ENCODE measurements at places on chromosomes 6 and 20. TPM values are rescaled to one million over a fixed set of nuclear protein-coding genes. Genes with fewer than 3 reads are reported as not detected.

Gene TRIM31
- not detected for total RNA-seq

- no peak for DNase-seq
Observed at GRCh38 chr6:6756526-6756925, 168.0 kb downstream of the LY86 start.

- no peak for DNase-seq
Observed at GRCh38 chr6:3325210-3325609, 66.5 kb downstream of the PSMG4 start.

DNA sequence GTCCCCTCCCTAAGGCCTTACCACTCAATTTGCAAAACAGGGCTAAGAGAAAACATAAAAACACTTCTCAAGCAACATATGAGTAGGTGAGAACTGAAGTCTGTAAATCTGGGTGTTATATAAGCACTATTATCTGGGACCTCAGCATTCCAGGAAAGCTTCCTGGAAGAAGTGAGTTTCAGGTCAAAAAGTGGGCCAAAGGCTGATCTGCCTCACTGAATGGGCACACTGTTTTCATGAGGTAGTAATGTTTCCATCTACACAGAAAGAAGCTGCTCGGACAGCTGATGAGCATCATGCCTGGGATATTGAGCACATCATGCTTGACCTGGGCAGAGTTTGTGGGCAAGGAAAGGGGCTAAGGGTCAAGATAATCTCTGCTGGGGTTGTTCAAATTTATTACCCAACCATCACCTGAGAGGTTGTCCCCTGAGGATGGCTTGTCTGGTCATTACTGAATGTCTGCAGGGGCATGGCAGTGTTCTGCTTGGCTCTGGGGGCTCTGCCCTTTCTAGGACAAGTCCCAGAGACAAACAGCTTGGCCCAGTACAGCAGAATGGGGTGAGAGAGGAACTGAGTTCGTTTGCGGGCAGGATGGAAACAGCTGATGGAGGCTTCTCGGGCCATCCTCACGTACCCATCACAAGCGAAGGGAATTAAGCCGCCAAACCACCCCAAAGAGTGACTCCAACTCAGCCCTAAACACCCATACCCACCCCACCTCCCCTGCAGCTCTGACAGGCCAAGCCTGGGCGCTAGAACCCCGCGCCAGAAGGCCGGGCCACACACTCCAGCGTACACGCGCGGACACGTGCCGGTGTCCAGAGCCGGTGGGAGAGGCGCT is 1.2 kb upstream of the SYNJ2 start:
- DNase-seq, result no peak

- DNase-seq, result no peak
Observed at GRCh38 chr20:59580146-59580946, 24.0 kb upstream of the PHACTR3 start.

Gene MYLK2
- 0.12 TPM for total RNA-seq

GRCh38 chr6:79238919-79239318 is 4.4 kb upstream of the HMGN3 start:
- DNase-seq, result no peak

Gene PRDM13
- not detected for total RNA-seq

GRCh38 chr6:108363113-108363512 is 68.3 kb downstream of the AFG1L start:
- no peak for DNase-seq

Measured in right atrium auricular region (tissue), 2 donors.